ENCODE measurements at places on chromosomes 3 and 15. TPM values are rescaled to one million over a fixed set of nuclear protein-coding genes. Genes with fewer than 3 reads are reported as not detected.

POPDC2 gene
- total RNA-seq, result 1.1 TPM

- peak; percentile 96 for DNase-seq
These were observed 2.1 kb downstream of the CYB561D2 start for GRCh38 chr3:50352781-50353180.

- DNase-seq, result no peak
These were observed 17.5 kb upstream of the GASK1A start for GRCh38 chr3:42961633-42962032.

DNA sequence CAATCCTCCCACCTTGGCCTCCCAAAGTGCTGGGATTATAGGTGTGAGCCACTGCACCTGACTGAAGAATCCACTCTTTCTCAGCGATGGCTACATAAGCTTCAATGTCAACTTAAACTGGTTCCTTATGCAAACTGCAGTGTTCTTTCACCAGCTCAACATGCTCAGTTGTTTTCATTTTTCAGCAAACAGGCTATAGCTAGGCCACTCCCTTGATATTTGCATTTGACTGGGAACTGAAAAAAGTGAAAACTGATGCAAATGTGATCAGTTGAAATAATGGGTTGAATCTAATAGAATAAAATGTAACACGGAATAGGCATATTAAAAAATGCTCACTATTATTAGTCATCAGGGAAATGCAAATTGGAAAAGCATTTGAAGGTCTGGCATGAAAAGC, 74.2 kb upstream of the GCNT3 start:
- no peak for DNase-seq

ASB7 gene
- total RNA-seq, result 17.1 TPM

GRCh38 chr15:93072011-93072410, 17.0 kb downstream of the RGMA start:
- peak; percentile 94 for DNase-seq

- DNase-seq, result no peak
These were observed 13.0 kb downstream of the SV2B start for GRCh38 chr15:91113030-91113429.

A4GNT gene
- total RNA-seq, result not detected

GRCh38 chr3:170367797-170368196, 10.3 kb downstream of the SKIL start:
- DNase-seq, result no peak

KBTBD8 gene
- total RNA-seq, result 3.8 TPM

KBTBD13 gene
- total RNA-seq, result not detected

DNA sequence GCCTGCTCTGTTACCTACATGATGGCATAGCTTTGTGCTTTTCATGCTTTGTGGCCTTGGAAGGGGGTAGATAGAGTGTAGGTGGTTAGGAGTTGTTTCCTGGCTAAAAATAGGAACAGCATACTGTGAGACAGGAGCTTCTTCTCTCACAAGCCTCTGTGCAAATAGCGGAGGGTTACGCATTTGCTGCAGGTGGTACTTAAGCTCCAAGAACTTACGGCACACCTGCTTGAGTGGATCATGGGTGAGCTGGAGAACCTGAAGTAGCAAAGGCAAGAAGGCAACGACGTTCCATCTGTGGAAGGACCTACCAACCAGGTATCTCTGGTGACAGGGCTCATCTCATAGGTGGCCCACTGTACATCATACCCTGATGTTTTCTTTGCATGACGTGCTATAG, 66.0 kb downstream of the ST6GAL1 start:
- no peak for DNase-seq

DNA sequence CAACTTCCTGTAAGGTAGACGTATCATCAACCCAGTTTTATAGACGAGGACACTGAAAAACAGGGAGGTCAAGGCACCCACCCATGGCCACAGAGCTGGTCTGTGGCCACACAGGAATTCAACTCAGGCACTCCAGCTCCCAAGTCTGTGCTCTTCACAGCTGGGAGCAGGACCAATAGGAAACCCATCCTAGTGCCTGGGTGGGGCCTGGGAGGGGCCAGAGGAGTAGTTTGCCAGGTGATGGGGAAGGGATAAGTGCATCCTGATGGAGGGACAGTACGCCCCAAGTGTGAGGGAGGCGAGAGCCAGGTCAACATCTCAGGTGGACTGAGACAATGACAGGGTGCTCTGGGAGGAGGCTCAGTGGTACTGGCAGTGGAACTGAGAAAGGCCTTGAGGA, 22.0 kb downstream of the KIF9 start:
- no peak for DNase-seq

BFSP2 gene
- total RNA-seq, result not detected

GRCh38 chr3:12384451-12385233, 95.8 kb downstream of the PPARG start:
- no peak for DNase-seq

DNA sequence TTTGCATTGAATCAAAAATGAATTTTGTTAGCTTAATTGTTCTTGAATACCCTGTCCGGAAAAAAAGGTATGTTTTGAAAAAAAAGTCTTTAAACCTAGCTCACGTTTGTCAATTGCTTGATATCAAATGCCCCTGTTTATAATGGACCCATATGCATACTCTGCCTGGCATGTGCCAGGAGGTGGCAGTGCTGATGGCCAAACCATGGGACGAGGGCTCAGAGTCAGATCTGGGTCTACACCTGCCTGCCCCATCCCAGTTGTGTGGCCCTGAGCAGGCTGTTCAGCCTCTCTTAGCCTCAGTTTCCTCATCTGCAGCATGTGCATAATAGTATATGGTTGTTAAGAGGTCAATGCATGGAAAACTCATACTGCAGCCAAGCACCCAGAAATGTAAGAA, 38.8 kb downstream of the PRKCD start:
- no peak for DNase-seq

DNA sequence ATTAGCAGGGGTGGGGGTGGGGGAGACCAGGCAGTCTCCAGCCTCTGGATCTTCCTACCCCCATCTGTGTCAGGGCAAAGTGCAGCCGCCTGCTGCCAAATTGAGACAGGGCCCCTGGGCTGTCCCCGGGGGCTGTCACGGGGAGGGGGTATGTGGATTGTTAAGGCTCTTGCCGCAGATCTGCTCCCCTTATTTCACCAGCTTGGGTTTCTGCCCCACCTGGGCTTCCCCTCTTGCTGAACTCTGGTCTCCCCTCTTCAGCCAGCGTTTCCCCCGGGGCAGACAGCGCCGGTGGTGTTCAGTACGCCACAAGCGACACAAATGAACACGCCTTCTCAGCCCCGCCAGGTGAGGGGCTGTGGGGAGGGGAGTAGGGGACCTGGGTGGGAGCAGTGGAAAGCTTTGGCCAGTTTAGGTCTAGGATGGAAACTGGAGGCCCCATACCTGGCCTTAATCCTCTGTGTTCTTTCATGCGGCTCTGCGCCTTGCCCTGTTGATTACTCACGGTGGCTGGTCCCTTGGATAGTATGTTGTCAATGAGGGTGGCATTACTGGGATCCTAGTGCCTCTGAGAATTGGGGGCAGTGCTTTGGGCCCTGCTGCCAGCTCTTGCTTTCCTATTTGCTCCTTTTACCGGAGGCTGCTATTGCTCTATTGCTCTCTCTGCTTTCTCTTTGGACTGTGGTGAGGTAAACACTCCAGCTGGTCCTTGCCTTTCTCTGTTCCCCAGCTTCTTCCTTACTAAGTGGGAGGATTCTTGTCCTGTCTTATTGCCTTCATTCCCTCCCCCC, 1.7 kb downstream of the EIF4G1 start:
- peak; percentile 85 for DNase-seq

CCR1 gene
- 1.1 TPM for total RNA-seq
